DMS153 (cell line): ENCODE measurements at places on chromosomes 12 and 14.
A peak's percentile ranks its signal among the peaks of the same experiment; 100 is the strongest.

GRCh38 chr14:94768521-94769390, 1.2 kb downstream of the GSC start:
- DNase-seq = no peak

DNA sequence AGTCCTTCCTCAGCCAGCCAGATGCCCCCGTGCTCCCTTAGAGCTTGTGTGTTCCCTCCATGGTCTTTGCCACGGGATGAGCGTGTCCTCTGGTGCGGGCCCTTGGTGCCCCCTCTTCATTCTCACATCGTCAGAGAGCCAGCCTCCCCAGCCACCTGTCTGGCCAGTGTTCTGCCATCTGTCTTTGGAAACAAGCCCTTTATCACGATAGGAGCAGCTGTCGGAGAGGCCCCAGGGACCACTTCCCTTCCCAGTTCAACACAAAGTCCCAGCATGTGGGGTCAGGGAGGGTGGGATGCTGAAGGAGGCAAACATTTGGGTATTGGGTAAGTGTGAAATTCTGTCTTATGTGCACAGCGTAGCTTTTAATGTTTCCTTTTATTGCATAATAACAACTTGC, 44.5 kb downstream of the DYNC1H1 start:
- no peak for DNase-seq

- no peak for DNase-seq
Measured at GRCh38 chr12:113420996-113421595, 1.1 kb upstream of the SDSL start.

DNA sequence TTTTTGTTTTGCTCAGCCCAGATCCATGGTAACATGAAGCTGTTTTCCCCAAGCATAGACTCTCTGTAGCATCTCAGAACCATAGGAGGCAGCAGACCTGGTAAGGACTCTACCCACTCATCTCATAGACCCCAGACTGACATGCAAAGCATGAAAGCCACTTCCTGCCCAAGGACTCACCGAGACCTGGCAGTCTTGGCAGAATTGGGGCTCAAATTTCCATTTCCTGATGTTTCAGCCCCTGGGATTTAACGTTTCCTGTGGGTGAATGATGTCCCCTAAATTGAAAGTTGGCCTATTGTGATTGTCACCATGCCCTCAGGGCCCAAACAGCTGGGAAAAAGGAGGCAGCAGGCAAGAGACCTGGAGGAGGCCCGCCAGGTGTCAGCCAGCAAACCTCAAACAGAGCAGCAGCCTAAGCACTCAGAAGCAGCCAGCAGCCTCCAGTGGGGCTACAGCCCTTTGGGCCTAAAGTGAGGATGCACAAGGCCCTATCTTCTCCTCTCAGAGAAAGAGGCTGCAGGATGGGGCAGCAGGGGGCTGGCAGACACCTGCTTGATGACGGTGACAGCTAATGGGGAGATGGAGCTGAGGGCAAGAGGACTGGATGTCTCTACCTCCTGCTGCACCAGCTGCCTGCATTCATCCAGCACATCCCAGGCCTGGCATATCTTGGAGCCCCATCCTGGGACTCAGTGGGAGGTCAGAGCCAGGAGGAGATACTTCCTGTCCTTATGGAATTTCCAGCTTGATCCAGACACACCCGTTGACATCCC, 8.5 kb downstream of the KRT85 start:
- no peak for DNase-seq

DNA sequence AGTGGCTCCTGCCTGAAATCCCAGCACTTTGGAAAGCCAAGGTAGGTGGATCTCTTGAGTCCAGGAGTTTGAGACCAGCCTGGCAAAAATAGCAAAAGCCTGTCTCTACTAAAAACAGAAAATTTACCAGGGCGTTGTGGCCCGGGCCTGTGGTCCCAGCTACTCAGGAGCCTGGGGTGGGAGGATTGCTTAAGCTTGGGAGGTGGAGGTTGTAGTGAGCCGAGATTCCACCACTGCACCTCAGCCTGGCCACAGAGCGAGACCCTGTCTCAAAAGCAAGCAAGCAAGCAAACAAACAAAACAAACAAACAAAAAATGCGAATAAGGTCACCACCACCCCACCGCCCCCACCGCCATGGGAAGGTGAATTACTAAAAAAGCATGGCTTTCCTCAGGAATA, 238.7 kb downstream of the ATXN7L3B start:
- no peak for DNase-seq

GRCh38 chr14:24366721-24367513, 1.1 kb upstream of the NFATC4 start:
- DNase-seq = peak; percentile 97

DNA sequence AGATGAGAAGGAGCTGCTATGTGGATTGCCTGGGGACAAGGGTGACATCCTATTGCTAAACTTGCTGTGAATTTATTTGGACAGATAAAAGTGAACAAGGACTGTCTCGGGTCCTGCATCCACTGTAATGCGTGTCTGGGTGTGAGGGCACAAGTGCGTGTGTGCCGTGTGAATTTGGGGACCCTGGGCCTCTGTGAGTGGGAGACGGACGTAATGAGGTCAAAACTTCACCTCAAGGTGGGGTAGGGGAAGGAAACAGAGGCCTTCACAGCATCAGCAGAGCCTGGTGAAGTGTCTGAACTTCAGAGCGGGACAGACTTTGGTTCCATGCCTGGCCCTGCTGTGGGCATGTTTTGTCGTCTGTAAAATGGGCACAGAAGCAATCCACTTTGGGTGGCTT, 14.8 kb downstream of the ASB2 start:
- DNase-seq = no peak

DNA sequence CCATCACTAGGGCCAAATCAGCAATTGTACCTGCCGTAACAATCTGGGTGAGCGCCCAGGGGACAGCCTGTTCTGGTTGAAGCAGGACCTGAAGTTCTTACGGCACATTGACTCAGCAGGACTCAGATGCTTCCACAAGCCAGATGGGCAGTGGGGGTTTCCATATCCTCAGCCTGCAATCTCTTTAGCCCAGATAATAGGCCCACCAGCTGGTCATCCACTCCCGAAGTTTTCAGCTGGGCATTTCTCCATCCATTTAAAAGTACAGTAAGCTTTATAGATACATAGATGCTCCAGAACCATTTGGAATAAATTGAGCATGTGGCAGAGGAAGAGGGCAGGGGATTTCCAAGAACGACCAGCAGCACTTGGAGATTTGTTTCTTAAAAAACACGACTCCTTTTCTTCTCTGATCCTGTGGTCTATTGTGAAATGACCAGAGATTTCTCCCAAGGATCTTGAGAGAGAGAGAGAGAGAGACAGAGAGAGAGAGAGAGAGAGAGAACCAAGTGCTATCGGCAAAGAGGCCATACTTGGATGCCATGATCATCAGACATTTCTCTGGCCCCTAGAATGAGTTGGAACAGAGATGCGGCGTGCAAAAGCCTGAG, 74.8 kb upstream of the PLXNC1 start:
- DNase-seq = no peak

GRCh38 chr12:121145221-121145620, 12.5 kb downstream of the P2RX7 start:
- no peak for DNase-seq

DNA sequence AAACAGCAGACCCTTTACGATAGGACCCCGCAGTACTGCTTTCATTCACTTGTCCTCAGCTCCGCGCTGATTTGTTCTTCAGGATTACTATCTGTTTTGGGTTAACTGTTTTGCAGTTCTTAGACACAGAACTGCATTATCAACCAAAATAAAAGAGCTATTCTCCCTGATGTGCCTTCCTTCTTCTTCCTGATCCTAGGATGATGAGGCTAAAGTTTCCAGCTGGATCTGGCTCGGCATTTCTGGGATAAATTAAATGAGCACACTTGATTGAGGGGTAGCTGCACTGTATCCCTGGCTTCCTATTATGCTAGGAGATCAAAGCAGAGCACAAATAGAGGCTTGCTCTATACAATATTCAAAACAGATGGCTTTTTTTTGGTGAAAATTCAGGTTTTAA, 165.7 kb downstream of the FBXL14 start:
- DNase-seq = no peak

GRCh38 chr12:114851981-114852380, 168.0 kb upstream of the TBX3 start:
- no peak for DNase-seq

DNA sequence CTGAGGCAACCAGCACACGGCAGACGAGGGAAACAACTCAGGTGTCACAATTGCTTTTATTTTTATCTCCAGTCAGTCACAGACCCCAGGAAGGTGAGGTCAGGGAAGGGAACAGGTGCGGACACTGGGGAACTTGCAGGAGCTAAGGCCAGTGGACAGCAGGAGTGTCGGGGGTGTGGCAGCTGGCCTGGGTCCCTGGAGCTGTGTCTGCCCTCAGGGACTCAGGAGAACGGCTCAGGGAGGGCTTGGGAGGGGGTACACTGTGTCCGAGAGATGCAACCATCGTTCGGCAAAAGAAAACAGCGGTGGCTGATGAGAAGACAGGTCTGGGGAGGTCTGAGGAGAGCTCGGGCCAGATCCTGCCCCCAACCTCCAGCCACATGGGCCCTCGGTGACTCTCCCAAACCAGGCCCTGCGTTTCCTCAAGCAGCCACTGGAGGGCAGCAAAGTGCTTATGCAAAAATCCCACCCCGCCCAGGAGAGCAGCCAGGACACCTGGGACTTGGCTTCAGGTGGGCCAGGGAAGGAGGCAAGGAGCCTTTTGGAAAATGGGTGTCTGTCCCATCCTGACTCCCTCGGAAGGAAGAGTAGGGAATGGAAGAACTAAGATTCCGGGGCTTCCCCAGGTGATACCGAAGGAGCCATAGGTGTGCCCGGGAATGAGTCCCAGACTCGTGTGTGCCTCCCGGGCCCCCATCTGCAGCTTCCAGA, 24.1 kb upstream of the BCDIN3D start:
- peak; percentile 37 for DNase-seq

- DNase-seq = no peak
Measured at GRCh38 chr12:92701441-92701840, 1.3 kb upstream of the PLEKHG7 start.

DNA sequence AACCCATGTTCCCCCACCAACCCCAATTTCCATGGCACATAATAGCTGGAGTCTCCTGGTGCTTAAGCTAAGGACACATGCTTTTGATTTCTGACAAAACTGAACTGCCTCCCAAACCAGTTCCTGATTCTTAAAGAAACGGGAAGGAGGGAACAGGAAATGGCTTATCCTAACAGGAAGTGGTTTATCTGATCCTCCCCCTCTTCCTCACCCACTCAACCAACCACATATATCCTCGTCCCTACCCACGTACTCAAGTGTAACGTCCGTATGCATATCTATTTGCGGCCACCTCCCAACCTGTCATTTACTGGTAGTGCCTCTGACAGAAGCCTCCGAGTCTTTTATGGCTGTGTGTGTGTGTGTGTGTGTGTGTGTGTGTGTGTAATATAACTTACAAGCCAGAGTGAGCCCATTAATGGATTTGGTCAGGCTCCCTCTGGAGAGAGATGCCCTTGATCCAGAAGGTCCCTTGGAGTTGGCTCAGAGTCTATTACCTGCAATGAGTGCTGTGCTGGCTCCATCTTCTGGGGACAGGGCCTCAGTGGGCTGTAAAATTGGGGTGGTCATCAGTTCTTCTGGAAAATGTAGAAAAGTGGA, 7.7 kb downstream of the DAZAP2 start:
- DNase-seq = peak; percentile 64

DNA sequence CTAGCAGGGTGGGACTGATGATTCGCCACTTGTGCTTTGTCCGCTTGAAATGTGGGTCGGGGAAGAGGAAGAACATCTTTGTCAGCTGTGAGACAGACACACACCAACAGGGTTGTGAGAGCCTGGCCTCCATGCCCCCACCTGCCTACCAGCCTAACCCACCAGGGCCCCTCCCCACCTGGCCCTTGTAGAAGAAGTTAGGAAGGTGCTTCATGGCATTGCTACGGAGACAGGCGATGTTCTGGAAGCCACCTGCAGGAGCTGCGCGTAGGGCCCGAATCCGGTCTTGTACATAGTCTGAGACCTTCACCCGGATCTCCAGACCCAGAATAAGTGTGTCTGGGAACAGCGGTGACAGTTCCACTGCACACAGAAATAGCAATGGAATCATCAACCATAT, 2.3 kb downstream of the METTL1 start:
- no peak for DNase-seq

DNA sequence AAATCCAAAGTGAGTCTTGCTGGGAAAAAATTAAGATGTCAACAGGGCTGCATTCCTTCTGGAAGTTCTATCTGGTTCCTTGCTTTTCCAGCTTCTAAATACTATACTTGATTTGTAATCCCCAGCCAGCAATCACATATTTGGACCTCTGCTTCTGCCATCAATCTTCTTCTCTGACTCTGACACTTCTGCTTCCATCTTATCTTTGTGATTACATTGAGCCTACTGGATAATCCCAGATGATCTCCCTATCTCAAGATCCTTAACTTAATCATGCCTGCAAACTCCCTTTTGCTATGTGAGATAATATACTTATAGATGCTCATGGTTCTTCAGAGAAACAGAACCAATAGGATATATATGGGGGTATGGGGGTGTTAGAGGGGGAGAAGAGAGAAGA, 49.9 kb upstream of the ZDHHC17 start:
- no peak for DNase-seq

DNA sequence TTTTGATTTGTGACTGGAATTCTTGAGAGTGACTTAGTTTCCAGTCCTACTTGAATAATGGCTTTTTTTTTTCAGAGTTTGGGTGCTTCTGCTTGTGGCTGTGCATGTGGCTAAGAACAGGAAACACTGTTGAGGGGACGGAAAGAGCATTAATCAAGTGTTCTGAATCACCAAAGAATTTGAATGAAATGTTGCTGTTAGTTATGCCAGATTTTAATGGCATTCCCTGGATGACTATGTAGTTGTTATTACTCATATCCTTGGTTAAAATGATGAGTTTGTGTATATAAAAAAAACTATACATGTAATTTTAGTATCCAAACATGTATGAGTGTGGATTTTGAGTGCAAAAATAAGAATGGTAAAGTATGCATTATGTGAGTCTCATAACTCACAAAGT, 347.9 kb downstream of the BCAT1 start:
- DNase-seq = no peak

DNA sequence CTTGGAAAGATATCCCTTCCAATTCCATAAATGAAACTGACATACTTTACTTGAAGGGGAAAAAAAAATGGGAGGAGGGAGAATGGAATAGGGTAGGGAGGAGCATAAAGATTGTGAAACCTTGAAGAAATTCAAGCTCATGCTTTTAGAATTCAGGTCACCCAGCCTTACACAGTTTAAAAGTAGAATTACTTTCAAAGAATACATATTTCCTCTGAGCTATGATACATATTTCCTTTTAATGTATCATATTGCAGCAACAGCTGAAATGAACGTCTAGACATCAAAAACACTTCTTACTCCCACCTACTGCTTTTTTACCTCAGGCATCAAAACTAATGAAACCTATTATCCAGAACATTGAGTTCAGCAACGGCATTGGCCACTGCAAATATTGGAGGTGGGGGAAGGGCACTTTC, 156.0 kb downstream of the MED13L start:
- DNase-seq = no peak

- no peak for DNase-seq
Measured at GRCh38 chr14:31854508-31855075, 222.5 kb upstream of the ARHGAP5 start.

GRCh38 chr12:58860056-58860787, 60.1 kb downstream of the LRIG3 start:
- DNase-seq = no peak
